Panc1 (cell line): ENCODE measurements at places on chromosomes 11 and 22.

DNA sequence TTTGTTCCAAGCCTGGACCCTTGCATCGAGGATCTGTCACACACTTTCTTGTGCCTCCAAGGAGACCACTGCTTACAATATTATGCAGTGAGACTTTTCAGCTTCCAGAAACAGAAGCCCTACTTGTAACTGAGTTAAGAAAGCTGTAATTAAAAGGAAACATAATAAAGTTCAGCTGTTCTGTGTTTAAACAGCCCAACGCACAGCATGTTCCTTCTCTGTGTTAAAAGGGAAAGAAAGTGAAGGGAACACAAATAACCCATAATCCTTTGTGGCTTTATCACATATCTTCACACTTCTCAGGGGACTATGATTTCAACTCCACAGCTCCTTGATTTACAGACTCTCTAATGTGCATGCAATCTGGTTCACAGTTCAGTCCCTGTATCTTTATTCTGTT lies 200.3 kb upstream of the MTNR1B start:
- DNase-seq, result no peak
- H3K36me3 ChIP-seq, result no peaks in the 10 kb centered on the region
- H3K4me1 ChIP-seq, result no peaks in the 10 kb centered on the region
- H3K4me3 ChIP-seq, result no peak overlapping the region
- H3K27ac ChIP-seq, result no peak overlapping the region

DNA sequence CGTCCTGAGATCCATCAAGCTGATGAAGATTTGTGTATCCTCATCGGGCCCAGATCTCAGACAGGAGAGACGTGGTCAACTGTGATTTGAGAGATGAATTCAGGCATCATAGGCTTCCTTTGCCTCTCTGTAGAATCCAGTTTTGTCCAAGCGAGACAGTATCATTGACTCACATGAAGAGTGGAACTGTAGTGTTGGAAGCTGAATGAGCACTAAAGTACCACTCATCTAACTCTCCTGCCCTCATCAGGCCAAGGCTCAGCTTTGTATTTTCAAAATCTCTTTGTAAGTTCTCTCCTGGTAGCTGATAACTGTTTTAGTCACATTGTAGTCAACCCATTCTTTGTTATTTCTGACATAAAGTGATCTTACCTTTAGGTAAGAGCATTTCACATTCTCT lies 85.1 kb downstream of the KIRREL3 start:
- H3K27ac ChIP-seq, result no peak overlapping the region
- H3K4me1 ChIP-seq, result no peaks in the 10 kb centered on the region
- no peaks in the 10 kb centered on the region for H3K36me3 ChIP-seq
- no peak overlapping the region for H3K4me3 ChIP-seq
- H3K27me3 ChIP-seq, result no peaks in the 10 kb centered on the region; the same call in 1 of the 2 replicates

- H3K27ac ChIP-seq, result no peak overlapping the region
- H3K4me1 ChIP-seq, result no peaks in the 10 kb centered on the region
- peaks cover 5% of the 10 kb centered on the region; the same call in 1 of the 2 replicates for H3K27me3 ChIP-seq
- no peak overlapping the region for H3K4me3 ChIP-seq
- no peak for DNase-seq
Observed at GRCh38 chr11:1893581-1894359, 2.1 kb upstream of the PRR33 start.

- H3K27ac ChIP-seq, result no peak overlapping the region
- H3K4me3 ChIP-seq, result no peak overlapping the region
- DNase-seq, result no peak
- no peaks in the 10 kb centered on the region for H3K27me3 ChIP-seq
Observed at GRCh38 chr22:49911881-49912625, 6.2 kb downstream of the ALG12 start.

GRCh38 chr22:17964156-17964555 lies 60.2 kb downstream of the MICAL3 start:
- DNase-seq, result no peak
- no peak overlapping the region for H3K27ac ChIP-seq
- no peaks in the 10 kb centered on the region for H3K36me3 ChIP-seq
- H3K27me3 ChIP-seq, result no peaks in the 10 kb centered on the region

DNA sequence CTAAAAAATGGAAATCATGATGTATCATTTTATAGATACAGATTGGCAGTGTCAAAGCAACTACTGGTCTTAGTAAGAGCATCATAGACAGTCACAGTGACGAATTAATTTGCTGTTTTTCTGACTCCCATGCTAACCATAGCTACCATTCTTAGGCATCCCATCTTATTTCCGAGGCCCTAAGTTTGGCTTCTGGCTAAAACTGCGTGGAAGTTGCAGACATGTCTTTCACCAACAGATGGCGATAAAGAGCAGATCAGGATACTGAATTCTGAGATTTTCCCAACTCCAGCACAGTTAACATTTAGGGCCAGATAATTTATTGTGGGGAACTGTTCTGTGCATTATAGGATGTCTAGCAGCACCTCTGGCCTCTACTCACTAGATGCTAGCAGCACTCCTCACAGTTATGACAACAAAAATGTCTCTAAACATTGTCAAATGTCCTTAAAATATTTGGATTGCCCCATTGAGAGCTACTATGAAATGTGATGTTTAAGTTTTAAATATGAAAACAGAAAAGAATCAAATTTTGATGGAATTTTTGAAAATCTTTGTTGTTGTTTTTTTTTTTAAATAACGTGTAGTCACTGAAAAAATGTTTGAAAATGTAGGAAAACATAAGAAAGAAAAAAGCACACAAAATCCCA lies 16.3 kb downstream of the OR2AG2 start:
- H3K4me3 ChIP-seq, result no peak overlapping the region
- no peak overlapping the region for H3K27ac ChIP-seq
- DNase-seq, result no peak
- peaks cover 5% of the 10 kb centered on the region for H3K27me3 ChIP-seq
- H3K4me1 ChIP-seq, result no peaks in the 10 kb centered on the region

DNA sequence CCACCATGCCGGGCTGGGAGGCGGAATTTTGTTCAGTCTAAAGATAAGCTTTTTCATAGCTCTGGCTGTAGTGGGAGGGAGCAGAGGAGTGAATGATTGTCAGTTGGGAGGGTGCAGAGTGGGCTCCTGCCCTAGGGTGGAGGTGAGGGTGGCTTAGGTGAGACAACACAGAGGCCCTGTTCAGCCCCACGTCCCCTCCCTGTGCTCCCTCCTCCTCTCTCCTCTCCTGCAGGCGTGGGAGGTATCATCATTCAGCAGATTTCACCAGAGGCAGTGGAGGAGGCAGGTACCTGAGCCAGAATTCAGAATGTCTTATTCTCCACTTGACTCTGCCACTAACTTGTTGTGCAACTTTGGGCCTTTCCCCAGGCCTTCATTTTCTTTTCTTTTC lies 1.7 kb upstream of the THRSP start:
- H3K27me3 ChIP-seq, result no peaks in the 10 kb centered on the region
- DNase-seq, result no peak
- no peak overlapping the region for H3K4me3 ChIP-seq

GRCh38 chr11:95668131-95668530 lies 121.5 kb downstream of the FAM76B start:
- H3K36me3 ChIP-seq, result no peaks in the 10 kb centered on the region
- no peak for DNase-seq
- H3K4me3 ChIP-seq, result no peak overlapping the region
- no peak overlapping the region for H3K27ac ChIP-seq
